ENCODE measurements at places on chromosomes 7 and 10.

DNA sequence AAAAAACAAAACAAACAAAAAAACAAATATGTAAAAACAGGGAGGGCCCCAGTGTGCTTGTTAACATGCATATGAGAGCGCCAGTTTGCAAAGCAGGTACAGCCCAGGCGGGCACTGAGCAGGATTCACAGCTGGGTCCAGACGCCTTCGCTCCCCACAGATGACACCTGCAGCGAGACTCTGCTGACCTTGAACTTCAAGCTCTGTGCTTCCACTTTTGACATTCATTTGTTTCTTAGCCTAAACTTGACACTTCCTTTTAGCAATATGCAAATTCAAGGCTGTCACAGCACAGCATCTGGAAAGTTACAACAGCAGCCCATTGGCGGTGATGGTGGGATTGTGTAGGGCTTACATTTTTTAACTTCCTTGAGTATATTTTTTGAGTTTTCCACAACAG, 88.8 kb upstream of the TNS3 start:
- DNase-seq = no peak

- peak; percentile 31 for DNase-seq
Measured at GRCh38 chr10:112985690-112986543, 35.9 kb downstream of the TCF7L2 start.

GRCh38 chr10:103800789-103801540, 54.4 kb downstream of the SH3PXD2A start:
- peak; percentile 57 for DNase-seq

DNA sequence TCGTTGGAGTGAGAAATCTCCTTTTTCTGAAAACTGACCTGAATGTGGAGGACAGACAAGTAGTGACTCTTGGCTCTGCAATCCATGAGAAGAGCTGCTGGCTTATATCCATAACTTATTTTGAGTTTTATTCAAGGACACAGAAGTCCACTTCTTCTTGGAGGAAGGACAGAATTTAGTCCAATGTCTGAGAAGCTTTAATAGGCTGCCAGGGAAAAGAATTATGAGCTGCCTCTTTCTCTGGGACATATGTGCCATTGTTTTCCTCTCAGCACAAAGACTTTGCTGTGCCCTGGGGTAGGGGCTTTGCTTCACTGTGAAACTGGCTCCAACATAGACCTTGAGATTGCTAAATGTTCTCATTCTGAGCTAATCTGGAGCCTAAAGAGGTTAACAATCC, 20.5 kb upstream of the AOC1 start:
- DNase-seq = no peak

DNA sequence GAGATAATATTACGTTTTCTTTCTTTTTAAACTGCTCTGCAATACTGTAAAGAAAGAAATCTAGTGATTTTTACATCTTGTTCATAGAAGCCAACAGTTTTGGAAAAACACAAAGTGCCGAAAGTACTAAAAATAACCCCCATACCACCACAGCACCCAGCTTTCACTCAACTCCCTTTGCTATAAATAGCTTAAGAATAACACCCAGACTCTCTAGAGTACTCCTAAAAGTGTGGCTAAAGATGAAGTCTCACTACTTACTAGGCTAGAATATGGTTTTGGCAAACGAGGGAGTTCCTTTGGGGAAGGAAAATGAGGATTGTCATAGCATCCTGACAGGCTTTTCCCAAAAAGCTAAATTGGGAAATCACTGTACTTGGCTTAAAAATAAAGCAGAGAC, 151.8 kb upstream of the ANK3 start:
- no peak for DNase-seq

DNA sequence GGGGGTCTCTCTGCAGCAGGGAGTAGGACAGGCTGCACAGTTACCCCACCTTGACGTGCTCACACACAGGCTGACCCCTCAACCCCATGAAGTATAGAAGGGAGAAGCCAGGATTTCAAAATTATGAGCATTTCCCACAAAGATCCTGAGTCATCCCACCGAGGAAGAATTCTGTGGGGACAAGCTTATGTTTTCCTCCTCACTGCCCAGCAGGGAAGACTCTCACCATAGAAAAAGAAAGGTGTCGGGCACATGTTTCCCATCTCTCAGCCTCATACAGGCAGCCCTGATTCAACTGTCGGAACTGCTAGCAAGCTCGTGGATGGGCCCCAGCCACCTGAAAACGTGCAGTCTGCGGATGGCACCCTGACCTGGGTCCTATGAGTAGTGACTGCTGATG, 499.7 kb upstream of the MKI67 start:
- no peak for DNase-seq

DNA sequence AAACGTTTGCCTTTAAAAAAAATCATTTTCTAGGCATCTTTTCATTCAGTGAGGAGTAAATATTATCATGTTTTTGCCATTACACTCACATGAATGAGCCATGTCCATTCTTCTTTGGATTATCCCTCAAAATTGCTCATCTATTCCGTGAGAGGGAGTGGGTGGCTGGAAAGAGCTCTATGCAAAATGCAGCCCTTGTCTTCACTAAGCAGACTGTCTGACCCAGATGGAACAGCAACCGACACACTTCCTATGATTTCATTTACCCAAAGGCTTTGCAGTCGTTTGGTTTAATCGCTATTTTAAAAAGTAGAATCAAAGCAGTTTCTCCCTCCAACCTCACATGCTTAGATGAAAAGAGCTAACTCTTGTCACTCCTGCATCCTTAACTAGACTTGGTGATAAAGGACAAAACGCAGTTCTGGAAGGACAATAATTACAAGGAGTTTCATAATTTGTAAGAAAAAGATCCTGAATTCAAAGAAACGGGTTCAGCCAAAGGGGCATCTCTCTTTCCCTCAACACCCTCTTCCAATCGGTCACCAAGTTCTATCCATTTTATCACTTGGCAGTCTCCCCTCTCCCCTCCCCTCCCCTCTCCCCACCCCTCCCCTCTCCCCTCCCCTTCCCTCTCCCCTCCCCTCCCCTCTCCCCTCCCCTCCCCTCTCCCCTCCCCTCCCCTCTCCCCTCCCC, 198.1 kb upstream of the STK17A start:
- DNase-seq = no peak

- DNase-seq = no peak
Measured at GRCh38 chr10:112227331-112227987, 43.9 kb upstream of the GPAM start.

DNA sequence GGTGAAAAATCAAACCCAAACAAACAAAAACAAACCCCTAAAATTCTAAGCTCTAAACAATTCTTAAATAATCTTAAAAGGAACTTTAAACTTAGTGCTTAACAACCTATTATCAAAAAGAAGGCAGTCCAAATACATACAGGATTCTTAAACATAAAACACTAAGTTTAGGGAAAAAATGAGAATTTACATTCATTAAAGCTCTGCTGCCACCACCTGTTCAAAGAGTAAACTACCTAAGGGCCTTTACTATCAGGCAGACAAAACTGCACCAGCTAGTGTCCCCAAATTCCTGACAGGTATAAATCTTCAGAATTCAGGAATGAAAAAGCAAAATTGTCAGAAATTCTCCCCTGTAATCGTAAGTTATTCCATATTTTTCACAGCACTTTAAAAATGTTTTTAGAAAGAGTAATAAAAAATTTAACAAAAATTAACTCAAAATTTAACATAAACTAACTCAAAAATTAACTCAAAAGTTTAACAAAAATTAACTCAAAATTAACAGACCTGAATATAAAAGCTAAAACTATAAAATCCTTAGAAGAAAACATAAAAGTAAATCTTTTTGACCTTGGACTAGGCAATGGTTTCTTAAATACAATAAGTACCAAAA, 55.1 kb downstream of the PDZD8 start:
- no peak for DNase-seq

- no peak for DNase-seq
Measured at GRCh38 chr7:100156331-100157068, 2.0 kb downstream of the TRAPPC14 start.

- DNase-seq = no peak
Measured at GRCh38 chr7:51309361-51310130, 7.1 kb downstream of the COBL start.

DNA sequence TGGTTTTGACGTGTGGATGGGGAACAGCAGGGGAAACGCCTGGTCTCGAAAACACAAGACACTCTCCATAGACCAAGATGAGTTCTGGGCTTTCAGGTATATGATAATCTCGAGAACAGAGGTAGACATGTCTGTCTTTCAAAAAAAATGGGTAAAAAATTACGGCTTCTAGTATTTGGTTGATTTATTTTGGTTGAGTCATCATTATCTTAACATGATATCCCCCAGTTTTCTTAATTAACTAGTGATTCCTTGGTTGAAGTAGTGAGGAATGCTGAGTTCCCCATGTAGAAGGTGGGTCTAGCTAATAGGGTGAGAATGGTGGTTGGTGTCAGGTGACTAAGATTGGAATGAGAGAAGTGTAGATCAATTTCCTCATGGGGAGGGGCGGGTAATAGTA, 10.7 kb downstream of the LIPM start:
- no peak for DNase-seq
